ENCODE measurements at places on chromosomes 2 and 18. TPM values are rescaled to one million over a fixed set of nuclear protein-coding genes. Genes with fewer than 3 reads are reported as not detected.
A peak's percentile ranks its signal among the peaks of the same experiment; 100 is the strongest.

DNA sequence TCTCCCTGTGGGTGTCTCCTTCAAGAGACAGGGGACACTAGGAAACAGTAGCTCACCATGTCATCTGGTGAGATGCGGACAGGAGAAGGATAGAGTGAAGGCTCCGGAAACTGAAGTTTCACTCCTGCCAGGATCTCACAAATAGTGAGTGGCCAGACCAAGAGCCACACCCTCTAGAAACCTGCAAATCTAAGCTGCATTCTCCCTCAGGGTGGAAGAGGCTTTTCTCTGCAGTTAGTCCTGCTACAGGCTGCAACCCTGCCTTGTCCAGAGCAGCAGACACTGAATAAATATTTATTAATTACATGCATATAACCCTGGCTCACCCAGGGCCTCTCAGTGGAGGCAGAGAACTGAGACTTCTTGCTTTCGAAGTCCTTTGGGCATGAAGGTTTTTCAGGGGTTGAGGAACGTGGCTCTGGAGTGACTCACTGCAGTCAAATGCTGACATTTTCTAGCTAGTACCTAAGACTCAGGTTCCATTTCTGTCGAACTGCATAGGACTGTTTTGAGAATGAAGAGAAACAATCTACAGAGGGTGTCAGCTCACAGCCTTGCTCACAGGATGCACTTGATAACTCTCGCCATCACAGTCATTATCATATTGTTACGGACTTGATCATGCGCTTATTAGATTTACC lies 87.3 kb downstream of the ACTR2 start:
- peaks cover 7% of the 10 kb centered on the region for H3K36me3 ChIP-seq
- no peak overlapping the region for H3K27ac ChIP-seq
- H3K27me3 ChIP-seq, result no peaks in the 10 kb centered on the region
- H3K4me1 ChIP-seq, result peaks cover 2% of the 10 kb centered on the region

GRCh38 chr2:207694811-207695281 lies 16.6 kb upstream of the CCNYL1 start:
- H3K4me3 ChIP-seq, result no peak overlapping the region
- no peaks in the 10 kb centered on the region for H3K27me3 ChIP-seq
- no peak for DNase-seq
- H3K36me3 ChIP-seq, result no peaks in the 10 kb centered on the region
- no peaks in the 10 kb centered on the region for H3K4me1 ChIP-seq

Gene CYS1
- polyA plus RNA-seq, result 0.76 TPM

- no peaks in the 10 kb centered on the region for H3K27me3 ChIP-seq
- H3K36me3 ChIP-seq, result peaks cover 4% of the 10 kb centered on the region
- H3K4me1 ChIP-seq, result peaks cover 6% of the 10 kb centered on the region
- no peak for DNase-seq
- H3K4me3 ChIP-seq, result peak overlapping the region; percentile 78
These were observed 403 bp downstream of the PNO1 start for GRCh38 chr2:68158134-68158447.

Gene TTN
- polyA plus RNA-seq, result 0.45 TPM
